ENCODE measurements at places on chromosomes 7 and 10.

DNA sequence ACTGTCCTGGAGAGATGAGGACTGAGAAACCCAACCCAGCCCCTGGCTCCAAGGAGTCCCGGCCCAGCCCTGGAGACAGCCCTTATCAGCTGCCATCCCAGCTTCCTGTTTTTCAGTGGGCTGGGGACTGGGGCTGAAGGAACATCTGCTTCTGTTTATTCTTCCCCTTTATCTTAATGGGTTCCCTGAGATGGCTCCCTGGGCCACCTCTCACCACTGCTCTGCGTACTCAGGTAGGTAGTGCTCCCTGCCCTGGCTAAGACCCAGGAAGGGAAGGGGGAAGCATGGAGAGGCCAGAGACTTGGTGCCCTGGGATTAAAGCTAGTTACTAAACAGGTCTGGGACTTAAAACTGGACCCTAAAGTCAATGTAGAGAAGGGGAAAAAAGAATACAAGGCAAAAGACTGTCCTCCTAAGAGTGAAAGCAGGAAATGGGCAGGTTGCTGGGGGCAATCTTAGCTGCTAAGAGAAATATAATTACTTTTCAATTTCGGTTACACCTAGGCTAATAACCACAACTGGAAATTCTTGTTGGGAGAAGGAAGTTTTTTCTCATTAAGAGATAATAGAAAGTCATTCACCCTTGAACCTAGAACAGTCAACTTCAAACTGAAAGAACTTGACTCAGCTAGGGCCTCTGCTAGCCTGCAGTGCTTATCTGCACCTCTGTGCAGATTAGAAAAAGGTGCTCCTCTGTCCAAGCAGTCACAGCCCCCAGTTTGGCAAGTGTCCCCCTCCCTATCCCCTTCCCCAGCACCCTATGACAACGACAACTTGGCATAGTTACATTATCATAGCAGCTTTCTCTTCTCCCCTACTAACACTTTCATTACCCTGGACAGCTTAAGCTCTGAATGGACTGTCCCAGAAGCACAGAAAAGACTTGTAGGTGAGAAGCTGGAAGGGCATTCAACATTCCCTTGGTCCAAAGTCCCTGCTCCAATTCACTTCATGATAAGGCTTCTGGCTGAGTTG, 65.6 kb upstream of the KDM7A start:
- DNase-seq, result no peak

DNA sequence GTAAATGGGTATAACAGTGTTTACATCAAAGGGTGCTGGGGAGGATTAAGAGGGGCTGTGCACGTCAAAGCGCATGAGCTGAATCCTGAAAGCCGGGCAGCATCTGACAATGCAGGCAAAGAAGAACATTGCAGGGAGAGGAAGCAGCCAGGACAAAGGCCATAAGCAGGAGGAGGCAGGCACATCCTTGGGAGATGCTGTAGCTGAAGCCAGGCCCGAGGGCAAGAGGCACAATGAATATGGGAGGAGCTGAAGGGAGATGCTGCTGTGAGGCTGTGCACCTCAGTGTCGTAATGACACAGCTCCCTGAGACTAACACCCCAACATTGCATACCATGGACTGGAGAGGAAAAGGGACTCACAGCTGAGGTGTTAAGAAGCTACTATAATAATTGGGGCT, 129.2 kb downstream of the BTAF1 start:
- no peak for DNase-seq

GRCh38 chr10:24488631-24489030, 235.1 kb downstream of the ARHGAP21 start:
- DNase-seq, result no peak

DNA sequence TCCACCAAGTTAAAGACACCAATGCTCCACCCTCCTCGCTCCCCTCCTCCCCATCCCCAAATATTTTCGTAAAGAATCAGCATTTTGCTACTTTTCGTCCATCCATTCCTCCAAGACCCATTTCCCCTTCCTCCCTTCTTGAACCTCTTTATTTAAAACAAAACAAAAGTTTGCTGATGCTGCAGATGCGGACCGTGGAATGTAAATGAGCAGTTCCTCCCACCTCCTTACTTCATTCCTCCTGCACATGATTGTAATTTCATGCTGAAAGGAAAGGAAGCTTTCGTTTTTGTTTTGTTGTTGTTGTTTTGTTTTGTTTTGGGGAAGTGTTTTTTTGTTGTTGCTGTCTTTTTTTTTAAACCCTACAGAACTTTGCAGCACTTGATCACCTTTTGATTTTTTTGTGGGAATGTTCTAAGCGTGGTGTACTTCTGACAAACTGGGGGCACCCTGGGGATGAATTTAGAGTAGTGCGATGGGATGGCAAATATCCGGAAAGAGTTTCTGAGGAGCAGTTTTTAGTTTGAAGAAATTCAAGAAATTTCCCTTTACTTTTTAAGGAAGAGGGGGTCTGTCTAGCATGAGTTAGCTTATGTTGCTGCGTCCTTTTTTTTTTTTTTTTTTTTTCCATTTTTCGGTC, 177.3 kb downstream of the TCF7L2 start:
- no peak for DNase-seq

DNA sequence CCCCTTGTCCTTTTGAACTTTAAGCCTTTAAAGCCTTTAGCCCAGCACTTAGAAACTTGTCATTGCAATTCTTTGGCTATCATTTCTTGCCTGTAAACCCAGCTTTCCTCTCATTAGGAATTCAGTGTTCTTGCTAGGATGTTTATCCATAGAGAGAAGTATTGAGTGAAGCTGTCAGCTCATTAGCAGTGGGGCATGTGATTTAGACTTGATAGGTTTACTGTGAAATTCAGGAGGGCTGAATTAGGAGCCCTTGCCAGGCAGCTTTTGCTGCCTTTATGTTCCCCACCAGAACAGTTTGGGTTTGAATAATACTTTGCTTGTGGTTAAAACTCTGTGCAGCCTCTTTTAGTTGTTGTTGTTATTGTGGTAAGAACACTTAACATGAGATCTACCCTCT, 39.5 kb downstream of the LHFPL3 start:
- no peak for DNase-seq

DNA sequence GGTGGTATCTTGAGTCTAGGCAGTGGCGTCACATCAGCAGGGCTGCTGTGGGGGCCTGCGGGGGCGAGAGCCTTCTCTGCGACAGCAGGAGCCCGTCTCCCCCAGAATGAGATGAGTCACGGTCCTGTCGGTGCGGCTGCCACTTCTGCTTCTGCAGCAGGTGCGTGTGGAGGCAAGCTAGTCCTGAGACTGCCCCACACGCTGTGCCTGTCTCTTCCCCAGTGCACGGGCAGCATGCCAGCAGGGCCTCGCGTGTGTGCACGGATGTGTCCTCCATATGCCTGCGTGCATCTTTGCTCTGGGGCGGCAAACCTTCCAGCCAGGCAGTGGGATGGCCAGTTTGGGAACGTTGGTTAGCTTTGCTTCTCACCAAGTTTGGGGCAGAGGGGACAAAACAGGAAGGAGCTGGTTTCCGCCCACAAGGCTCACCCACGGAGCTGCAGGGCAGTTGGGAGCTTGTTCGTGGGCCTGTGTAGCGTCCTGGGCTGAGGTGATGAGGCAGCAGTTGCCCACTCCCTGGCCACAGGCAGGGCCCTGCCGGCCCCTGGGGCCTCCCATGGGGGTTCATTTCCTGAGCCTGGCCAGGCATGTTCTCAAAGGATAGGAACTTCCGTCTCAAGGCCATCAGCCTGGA, 60.8 kb upstream of the PPIF start:
- DNase-seq, result no peak

Measured in NCI-H446 treated with DMSO at 0.1 percent for 48 hours (cell line).